ENCODE measurements at places on chromosomes 2 and 18.

GRCh38 chr18:70234667-70235459, 29.4 kb upstream of the RTTN start:
- no peak for DNase-seq

GRCh38 chr2:180472133-180472532, 465.0 kb upstream of the CWC22 start:
- no peak for DNase-seq

GRCh38 chr18:3360211-3360610, 89.8 kb upstream of the TGIF1 start:
- no peak for DNase-seq

DNA sequence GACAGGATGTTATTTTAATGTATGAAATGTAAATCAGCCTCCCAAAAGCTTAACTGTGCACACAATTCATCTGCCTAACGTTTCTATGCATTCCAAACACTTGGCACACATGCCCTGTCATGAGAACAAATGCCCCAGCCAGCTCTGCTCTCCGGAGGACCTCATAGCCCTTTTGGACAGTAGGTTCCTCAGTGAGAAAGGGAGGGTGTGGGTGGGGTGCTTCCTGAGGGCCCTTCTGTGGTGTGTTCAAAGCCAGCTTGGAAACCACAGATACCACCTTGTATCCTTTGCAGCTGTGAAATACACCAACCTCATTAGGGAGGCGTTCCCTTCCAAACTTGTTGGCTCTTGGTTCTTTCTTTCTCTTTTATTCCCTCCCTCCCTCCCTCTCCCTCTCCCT, 102.2 kb upstream of the ASB18 start:
- DNase-seq: no peak

- peak; percentile 25 for DNase-seq
These were observed 479.7 kb downstream of the PARD3B start for GRCh38 chr2:205024822-205025518.

DNA sequence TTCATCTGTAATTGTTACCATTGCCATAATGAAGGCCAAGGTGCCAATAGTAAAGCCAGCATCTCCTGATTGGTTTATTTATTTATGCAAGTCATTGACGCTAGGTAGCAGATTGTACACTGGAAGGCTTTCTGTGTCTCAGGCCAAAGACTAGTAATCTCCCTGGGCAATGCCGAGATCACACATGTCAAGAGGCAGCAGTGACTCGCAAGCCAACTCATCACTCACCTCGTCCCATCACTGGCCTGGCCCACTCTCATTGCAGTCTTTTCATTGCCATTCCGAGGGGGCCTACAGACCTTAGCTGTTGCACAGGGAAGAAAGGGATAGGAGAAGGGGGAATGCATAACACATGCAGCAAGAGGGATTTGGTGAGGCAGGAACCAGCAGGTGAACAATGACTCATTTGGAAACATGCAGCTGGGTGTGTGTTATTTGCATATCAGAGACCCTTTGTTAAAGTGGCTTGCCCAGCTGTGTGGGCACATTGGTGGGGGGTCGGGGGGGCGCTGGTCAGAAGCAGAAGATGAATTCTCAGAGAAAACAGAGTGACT, 448.7 kb upstream of the HNRNPA3 start:
- DNase-seq: no peak

DNA sequence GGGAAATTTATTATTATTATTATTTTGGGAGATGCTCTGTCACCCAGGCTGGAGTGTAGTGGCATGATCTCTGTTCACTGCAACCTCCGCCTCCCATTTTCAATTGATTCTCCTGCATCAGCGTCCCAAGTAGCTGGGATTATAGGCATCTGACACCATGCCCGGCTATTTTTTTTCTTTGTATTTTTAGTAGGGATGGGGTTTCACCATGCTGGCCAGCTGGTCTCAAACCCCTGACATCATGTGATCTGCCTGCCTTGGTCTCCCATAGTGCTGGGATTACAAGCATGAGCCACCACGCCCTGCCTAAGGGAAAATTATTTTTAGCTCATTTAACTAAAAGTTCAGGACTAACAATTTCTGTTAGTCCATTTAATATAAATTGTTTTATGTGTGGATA, 109.2 kb upstream of the SESTD1 start:
- no peak for DNase-seq

- no peak for DNase-seq
These were observed 81.2 kb upstream of the DSEL start for GRCh38 chr18:67597759-67598158.

DNA sequence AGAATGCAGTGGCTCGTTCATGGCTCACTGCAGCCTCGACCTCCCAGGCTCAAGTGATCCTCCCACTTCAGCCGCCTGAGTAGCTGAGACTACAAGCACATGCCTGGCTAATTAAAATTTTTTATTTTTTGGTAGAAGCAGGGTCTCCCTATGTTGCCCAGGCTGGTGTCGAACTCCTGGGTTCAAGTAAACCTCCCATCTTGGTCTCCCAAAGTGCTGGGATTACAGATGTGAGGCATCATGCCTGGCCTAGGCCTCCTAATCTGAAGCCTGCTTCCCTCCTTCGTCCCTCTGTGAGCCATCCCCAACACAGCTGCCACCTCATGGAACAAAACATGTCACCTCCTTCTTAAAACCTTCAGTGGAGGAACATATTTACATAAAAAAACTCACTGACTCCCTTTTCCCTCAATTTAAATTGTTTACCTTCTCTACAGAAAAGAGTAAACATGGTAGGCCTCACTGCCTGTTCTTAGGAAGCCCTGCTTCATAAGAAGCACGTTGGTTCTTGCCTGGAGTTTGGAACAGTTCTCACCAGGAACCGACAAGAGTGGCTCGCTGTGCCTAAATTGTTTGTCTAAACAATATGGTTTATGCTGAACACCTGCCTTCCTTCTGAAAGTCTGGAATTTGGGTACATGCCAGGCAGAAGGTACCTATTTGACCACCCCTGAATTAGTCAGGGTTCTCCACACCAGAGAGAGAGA, 12.1 kb upstream of the RHOB start:
- no peak for DNase-seq

DNA sequence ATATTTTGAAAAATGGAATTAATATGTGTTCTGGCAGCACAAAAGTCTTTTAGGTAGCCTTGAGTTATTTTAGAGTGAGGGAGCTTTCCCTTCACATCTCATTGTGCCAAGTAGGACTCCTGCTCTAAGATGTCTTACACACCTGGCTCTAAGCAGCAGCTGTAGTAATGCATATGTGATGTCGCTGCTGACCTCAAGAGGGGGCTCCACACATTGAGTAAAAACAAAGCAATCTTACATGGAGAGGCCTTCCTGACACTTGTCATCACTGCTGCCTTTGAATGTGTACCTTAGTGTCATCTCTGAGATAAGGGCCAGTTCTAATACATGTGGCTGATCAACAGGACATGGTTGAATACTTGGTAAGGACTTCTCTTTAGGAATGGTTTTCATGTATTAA, 75.8 kb downstream of the ACTR3 start:
- DNase-seq: no peak

GRCh38 chr2:131588152-131588873, 60.6 kb downstream of the CCDC74A start:
- no peak for DNase-seq

DNA sequence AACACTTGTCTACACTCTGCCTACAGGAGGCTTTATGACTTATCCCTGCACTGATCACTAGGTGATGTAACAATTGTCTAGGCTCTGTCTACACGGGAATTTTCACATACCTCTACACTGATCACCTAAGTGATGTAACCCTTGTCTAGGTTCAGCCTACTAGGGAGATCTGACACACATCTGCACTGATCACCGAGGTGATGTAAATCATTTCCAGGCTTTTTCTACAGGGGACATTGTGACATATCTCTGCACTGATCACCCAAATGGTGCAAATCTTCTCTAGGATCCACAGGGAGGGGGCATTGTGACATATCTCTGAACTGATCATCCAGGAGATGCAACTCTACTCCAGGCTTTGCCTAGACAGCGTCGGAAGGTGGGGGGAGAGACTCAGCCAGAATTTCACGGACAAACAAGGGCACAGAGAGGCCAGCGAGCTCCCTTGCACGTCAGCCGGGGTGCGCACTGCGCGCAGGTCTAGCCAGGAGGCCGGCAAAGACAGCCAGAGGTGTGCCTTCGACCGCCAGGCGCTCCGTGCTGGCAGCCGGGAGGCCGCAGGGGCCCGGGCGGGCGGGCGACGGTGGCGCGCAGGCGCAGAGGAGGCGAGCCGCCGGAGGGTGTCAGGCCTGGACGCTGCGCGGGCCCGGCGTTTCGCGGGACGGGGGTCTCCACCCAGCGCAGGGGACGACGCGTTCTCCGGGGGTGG, 46.9 kb upstream of the USP14 start:
- DNase-seq: peak; percentile 58

- no peak for DNase-seq
These were observed 1186.9 kb downstream of the LRP1B start for GRCh38 chr2:140943867-140944266.

DNA sequence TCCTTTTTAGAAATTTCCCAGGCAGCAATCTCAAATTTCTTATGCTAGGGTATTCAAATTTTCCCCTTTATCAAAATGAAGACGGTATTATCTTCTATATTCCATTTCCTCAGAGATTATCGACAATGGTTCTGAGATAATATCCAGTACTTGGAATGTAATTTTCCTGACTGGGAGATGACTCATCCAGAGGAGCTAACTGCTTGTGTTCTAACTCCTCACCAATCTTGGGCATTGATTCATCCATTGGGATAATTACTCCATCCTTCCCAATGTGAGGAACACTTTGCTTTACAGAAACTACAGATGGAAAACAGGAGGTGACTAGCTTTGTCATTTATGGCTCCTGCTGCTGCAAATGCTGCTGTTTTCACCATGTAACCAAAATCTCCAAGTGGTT, 239.4 kb upstream of the LYPD1 start:
- DNase-seq: no peak

- DNase-seq: no peak
These were observed 17.5 kb downstream of the POLR1A start for GRCh38 chr2:86087936-86088850.

- no peak for DNase-seq
These were observed 828.0 kb downstream of the SLC4A3 start for GRCh38 chr2:220455351-220455990.

DNA sequence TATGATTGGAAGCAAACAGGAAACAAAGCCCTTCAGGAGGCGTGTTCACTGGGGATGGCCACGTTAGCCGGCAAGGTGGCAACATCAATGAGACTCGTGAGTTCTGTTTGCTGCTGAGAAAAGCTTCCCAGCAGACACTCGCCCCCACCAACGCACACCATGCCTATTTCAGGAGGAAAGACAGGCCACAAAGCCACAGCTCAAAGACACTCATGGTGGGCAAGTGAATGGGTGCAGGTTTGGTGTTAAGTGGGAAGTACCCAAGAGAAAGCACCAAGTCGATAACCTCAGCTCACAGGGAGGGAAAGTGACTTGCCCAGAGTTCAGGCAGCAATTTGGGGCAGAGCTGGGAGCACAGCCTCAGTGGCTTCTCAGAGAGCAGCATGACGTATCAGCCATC, 10.5 kb upstream of the MTERF4 start:
- DNase-seq: no peak
